ENCODE measurements at places on chromosomes 13 and 19. TPM values are rescaled to one million over a fixed set of nuclear protein-coding genes. Genes with fewer than 3 reads are reported as not detected.

CEACAM8 gene
- not detected for total RNA-seq

CASP14 gene
- not detected for total RNA-seq

CGB3 gene
- total RNA-seq = not detected

GZMM gene
- not detected for total RNA-seq

KLK2 gene
- total RNA-seq = 0.13 TPM

NALCN gene
- total RNA-seq = 4.2 TPM

ACP7 gene
- total RNA-seq = not detected

DNAAF3 gene
- 4.6 TPM for total RNA-seq

MUC16 gene
- 0.03 TPM for total RNA-seq

TINCR gene
- total RNA-seq = 2.4 TPM

ZNF345 gene
- not detected for total RNA-seq

CDC42EP5 gene
- total RNA-seq = not detected

UBL5 gene
- total RNA-seq = 415 TPM

ZNF99 gene
- not detected for total RNA-seq

OR4F17 gene
- not detected for total RNA-seq

PTPRH gene
- total RNA-seq = 3.7 TPM
